ENCODE measurements at places on chromosomes 12 and 14.

GRCh38 chr14:20400965-20401593, 12.2 kb downstream of the TEP1 start:
- no peak overlapping the region for H3K27ac ChIP-seq

DNA sequence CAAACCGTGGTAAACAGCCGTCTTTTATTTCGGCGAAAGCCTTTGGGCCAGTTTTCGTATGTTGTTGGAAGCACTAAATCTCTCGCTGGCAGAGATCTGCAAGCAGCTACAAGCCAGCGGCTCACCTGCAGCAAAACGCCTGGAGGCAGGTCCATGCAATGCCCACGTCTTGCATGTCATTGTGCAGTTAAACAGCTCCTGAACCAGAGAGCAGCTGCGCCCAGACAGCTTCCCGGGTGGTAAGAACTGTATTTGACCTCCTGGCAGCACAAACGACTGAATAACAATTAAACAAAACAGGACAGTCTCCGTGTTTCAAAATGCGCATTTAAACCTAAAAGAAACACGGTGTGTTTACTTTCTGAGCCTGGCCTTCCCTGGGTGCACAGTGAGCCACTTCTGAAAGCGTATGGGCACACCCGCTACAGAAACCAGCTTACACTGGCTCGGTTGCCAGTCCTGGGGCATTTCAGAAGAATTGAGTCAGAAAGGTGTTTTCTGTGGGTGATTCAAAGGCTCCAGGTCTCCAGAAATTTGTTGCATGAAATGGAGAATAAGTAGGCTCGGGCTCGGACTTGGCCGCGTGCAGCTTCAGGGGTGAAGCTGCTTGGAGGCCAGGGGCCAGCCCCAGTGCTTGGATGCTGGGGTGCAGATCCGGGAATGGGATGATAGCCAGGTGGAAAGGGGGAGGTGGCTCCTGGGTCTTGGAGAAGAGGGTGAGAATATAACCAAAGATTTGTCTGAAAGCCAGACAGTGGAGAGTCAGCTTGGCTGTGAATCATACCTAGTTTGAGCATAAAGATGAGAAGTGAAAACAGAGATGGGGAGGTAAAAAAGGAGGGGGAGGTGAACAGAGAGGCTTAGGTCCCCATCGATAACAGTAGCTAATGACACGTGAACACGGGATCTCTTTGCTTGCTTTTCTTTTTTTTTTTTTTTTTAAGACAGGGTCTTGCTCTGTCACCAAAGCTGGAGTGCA, 24.9 kb upstream of the FZD10 start:
- H3K36me3 ChIP-seq = no peaks in the 10 kb centered on the region
- no peak for DNase-seq
- no peaks in the 10 kb centered on the region for H3K4me1 ChIP-seq
- H3K27me3 ChIP-seq = no peaks in the 10 kb centered on the region
- H3K4me3 ChIP-seq = no peak overlapping the region
- no peak overlapping the region for H3K27ac ChIP-seq

- H3K4me3 ChIP-seq = no peak overlapping the region
- DNase-seq = no peak
- peak overlapping the region; percentile 65 for H3K27ac ChIP-seq
- no peaks in the 10 kb centered on the region for H3K27me3 ChIP-seq
- no peaks in the 10 kb centered on the region for H3K36me3 ChIP-seq
Measured at GRCh38 chr12:93183940-93184671, 193.6 kb upstream of the NUDT4 start.

GRCh38 chr14:104505085-104506074, 74.2 kb upstream of the C14orf180 start:
- H3K27ac ChIP-seq = no peak overlapping the region
- DNase-seq = no peak
- H3K27me3 ChIP-seq = peaks cover 8% of the 10 kb centered on the region
- H3K4me1 ChIP-seq = no peaks in the 10 kb centered on the region
- H3K36me3 ChIP-seq = no peaks in the 10 kb centered on the region
- H3K4me3 ChIP-seq = no peak overlapping the region

DNA sequence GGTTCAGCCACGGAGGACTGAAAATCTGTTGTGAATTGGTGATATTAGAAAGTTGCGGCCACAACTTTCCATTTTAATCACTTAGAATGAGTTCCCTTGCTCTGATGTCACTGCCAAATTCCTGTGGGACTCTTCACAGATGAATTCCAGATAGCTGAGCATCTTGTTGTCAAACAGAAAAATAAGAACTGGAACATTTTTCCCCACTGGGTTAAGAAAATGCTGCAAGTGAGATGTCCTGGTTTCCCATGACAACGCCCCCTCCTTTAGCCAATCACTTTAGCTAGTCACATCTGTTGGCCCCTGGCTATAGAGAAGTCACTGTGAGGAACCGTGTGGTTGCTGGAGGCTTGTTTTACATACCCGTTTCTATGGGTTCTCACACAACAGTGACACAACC, 135.9 kb downstream of the KTN1 start:
- no peak overlapping the region for H3K27ac ChIP-seq
- DNase-seq = no peak
- H3K4me3 ChIP-seq = no peak overlapping the region
- H3K36me3 ChIP-seq = no peaks in the 10 kb centered on the region

DNA sequence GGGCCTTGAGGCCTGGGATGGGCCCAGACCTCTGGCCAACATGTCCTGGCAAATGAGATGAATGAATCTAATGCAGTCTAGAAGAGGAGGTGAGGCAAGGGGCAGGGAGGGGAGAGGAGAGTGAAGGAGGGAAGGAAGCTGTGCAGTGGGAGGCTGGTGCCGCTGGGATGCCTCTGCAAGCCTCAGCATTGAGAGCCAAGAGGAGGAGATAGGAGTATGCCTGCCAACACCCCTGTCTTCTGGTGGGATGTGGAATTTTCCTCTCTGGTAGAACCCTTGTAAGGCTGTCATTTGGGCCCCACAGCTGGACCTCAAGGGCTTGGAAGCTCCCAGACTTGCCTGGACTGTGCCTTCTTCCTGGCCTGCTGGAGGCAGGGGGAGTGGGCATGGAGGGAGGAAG, 21.9 kb downstream of the KRT80 start:
- no peak for DNase-seq
- no peaks in the 10 kb centered on the region for H3K27me3 ChIP-seq
- H3K4me1 ChIP-seq = peaks cover under 1% of the 10 kb centered on the region
- no peaks in the 10 kb centered on the region for H3K36me3 ChIP-seq

GRCh38 chr14:32443890-32444661, 115.0 kb downstream of the AKAP6 start:
- no peak for DNase-seq
- H3K4me3 ChIP-seq = no peak overlapping the region
- H3K36me3 ChIP-seq = no peaks in the 10 kb centered on the region

DNA sequence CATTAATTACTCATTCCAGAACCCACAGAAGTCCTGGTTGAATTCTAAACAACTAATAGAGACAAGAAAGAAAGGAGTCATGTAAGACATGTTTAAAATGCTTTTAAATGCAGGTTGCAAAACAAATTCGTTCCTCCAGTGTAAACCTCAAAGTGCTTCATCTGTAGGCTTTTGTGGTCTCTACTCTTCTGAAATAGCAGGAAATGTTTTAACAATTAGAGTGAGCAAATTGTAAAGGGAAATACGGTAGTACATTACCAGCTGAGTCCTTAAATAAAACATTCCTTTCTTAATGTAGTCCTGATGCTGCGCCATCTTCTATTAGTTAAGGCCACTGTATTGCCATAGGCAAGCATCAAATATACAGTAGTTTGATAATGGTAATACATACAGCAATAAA, 1934.2 kb upstream of the SEL1L start:
- H3K4me3 ChIP-seq = no peak overlapping the region
- no peaks in the 10 kb centered on the region for H3K4me1 ChIP-seq
- no peak overlapping the region for H3K27ac ChIP-seq
- DNase-seq = no peak

- DNase-seq = no peak
- H3K36me3 ChIP-seq = no peaks in the 10 kb centered on the region
- H3K27ac ChIP-seq = peak overlapping the region; percentile 30
- peaks cover 38% of the 10 kb centered on the region for H3K4me1 ChIP-seq
Measured at GRCh38 chr14:92519246-92520101, 5.9 kb downstream of the RIN3 start.

DNA sequence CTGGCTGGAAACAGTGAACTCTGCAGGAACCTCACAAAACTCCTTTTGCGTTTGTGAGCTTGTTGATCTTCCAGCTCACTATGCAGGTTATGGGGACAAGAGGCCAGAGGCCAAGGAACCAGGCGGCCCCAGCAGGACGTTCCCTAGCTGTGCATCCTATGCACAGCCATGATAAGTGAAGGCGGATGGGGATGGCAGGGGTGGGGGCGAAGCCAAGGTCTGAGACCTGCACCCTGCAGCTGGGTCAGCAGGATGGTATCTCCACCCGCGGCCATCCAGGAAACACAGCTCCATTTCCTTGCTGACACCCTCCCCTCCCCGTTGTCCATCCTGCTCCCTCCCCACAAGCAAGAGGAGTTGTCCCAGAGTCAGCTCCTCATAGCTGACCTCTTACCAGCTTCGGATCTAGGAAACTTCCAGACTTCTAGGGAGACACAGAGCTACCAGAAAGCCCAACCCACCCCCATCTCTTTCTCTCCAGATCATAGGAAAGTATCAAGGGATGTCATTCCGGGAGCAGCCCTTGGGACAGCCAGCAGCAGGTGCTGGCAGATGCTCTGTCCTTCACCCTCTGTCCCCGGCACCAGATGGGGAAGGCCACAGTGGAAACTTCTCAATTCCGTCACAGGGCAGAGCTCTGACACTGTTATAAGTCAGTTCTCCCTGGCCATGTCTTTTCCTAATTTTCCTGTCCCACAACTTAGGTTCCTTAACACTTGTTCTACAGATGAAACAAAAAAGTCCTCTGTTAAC, 9.4 kb downstream of the ZBTB39 start:
- H3K4me3 ChIP-seq = no peak overlapping the region
- H3K36me3 ChIP-seq = peaks cover 27% of the 10 kb centered on the region
- H3K27ac ChIP-seq = no peak overlapping the region

GRCh38 chr12:7154901-7155470, 24.8 kb downstream of the CLSTN3 start:
- no peak overlapping the region for H3K4me3 ChIP-seq
- no peak for DNase-seq
- no peaks in the 10 kb centered on the region for H3K27me3 ChIP-seq
- H3K36me3 ChIP-seq = peaks cover 12% of the 10 kb centered on the region

DNA sequence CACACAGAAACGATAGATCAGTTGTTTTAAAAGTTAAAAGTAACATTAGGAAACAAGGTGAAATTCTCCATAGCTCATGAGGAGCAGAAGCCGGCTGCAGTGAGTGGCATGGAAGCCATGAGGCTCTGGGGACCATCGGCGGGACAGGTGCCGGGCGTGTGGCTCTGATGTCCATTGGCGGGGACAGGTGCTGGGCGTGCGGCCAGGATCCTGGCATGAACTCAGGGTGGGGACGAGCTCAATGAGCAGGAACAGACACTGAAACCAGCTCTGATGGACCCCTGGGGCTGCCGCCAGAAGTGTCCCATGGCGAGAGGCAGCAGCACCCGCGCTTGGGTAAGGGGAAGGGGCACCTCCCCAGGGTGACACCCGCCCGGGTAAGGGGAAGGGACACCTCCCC, 75.1 kb downstream of the NOC4L start:
- no peaks in the 10 kb centered on the region for H3K36me3 ChIP-seq
- H3K27me3 ChIP-seq = peaks cover 5% of the 10 kb centered on the region
- peak; percentile 52 for DNase-seq
- H3K27ac ChIP-seq = no peak overlapping the region
- no peak overlapping the region for H3K4me3 ChIP-seq

GRCh38 chr12:26713885-26714383, 119.1 kb downstream of the ITPR2 start:
- H3K36me3 ChIP-seq = peaks cover 9% of the 10 kb centered on the region
- no peak overlapping the region for H3K4me3 ChIP-seq
- H3K27me3 ChIP-seq = no peaks in the 10 kb centered on the region
- H3K27ac ChIP-seq = no peak overlapping the region
- no peaks in the 10 kb centered on the region for H3K4me1 ChIP-seq

DNA sequence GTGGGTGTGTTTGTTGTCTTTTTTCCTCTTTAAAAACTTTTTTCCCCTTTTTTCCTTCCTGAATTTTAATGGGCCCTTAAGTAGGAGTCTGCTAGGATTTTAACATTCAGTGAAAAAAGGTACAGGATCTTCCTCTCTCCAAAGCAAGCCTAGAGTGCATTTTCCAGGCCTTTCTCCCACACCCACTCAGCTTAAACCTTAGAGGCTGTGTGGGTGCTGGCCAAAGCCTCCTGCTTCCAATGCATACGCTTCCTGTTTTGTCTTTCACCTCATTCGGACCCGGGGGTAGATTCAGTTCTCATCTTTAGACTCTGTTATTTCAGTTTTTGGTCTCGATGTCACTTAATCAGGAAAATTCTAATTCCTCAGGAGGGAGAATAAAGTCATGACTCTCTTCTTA, 51.2 kb downstream of the TMEM30B start:
- no peaks in the 10 kb centered on the region for H3K36me3 ChIP-seq
- H3K27ac ChIP-seq = no peak overlapping the region
- H3K4me3 ChIP-seq = no peak overlapping the region
- DNase-seq = no peak

- H3K4me1 ChIP-seq = no peaks in the 10 kb centered on the region
- no peaks in the 10 kb centered on the region for H3K36me3 ChIP-seq
- no peak overlapping the region for H3K27ac ChIP-seq
Measured at GRCh38 chr14:88029500-88029899, 24.6 kb downstream of the GPR65 start.
